Fibroblast of skin of right biceps (primary cell): ENCODE measurements at places on chromosomes 5 and 9.

GRCh38 chr5:160742446-160742845 lies 109.6 kb downstream of the ATP10B start:
- no peak for DNase-seq

- DNase-seq = no peak
Measured at GRCh38 chr5:139418793-139419192, 14.9 kb upstream of the SPATA24 start.

GRCh38 chr5:2464141-2464540 lies 287.3 kb downstream of the IRX2 start:
- DNase-seq = no peak

- DNase-seq = no peak
Measured at GRCh38 chr5:122316656-122317055, 4.6 kb downstream of the SNCAIP start.

- DNase-seq = peak; percentile 28
Measured at GRCh38 chr5:134592141-134592746, 40.4 kb downstream of the SAR1B start.

DNA sequence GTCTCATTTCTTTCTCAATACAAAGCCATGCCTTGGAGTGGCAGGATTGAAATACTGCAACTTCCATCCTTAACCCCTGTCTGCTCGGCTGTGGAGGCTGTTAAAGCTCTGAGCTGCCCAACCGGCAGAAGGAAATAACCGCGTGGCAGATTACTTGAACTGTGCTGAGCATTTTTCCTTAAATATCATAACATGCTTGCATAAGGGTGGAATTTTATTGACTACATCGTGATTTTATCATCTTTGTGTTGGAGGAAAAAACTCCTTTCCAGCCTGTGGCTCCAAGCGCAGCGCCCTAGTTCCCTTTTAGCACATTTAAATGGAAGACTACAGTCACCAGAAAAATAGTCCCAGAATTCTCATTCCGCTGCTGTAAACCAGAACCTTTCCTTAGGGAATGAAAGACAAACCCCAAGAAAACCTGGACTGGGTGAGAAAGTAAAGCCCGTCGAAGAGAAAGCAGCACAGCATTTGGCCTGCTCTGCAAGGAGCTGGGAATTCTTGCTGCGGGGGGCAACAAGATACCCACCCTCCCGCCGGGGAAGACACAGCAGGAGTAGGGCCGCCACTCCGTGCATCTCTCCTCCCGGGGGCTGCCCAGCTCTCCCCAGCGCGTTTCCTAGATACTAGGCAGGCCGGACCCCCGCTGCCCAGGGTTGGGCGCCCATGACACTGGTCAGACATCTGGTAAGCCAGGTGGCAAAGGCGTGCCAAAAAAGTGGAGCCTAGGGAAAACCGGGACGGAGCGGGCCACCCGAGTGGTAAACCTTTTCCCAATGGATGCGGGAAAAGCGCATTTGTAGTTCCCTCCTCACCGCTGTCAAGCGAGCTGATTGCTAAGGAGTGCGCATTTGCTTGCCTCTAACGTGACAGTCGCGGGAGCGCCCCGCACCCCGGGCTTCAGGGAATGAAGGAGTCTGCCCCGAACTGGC lies 1.3 kb downstream of the SHC3 start:
- peak; percentile 55 for DNase-seq
